ENCODE measurements at places on chromosomes 7 and 10. TPM values are rescaled to one million over a fixed set of nuclear protein-coding genes. Genes with fewer than 3 reads are reported as not detected.

RSBN1L gene
- total RNA-seq: 23.7 TPM

DNA sequence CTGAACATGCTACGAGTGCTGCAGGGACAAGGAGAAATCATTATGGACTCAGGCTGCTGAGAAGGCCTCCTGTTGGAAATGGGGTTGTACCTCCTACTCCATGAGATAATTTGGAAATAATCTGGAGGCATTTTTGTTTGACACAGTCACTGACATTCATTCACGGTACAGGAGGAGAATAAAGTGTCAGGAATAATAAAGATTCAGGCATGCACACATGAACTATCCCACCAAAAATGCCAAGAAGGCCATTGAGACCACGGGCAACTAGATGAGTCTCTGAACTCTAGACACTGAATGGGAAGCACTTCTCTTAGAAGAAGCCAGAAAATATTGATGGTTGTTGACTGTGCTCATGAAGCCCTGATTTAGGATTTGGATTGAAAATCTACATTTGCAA is 220.9 kb upstream of the HABP2 start:
- no peak for DNase-seq

DNA sequence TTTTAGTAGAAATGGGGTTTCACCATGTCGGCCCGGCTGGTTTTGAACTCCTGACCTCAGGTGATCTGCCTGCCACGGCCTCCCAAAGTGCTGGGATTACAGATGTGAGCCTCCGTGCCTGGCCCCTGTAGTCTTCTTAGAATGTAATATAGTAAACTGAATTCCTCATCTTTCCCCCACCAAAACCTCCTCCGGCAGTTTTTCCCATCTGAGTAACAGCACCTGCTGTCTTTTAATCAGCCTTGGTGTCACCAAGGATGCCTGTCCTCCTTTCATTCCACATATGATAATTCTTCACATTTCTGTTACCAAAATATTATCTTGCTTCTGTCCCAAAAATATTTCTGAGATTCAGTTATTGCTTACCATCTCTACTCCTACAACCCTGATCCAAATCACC is 80.2 kb downstream of the ZEB1 start:
- DNase-seq: no peak

- no peak for DNase-seq
These were observed 6.6 kb upstream of the TMEM184A start for GRCh38 chr7:1562597-1563051.

All from sciatic nerve (tissue), 2 donors.